ENCODE measurements at places on chromosomes 3 and 15. TPM values are rescaled to one million over a fixed set of nuclear protein-coding genes. Genes with fewer than 3 reads are reported as not detected.

DNA sequence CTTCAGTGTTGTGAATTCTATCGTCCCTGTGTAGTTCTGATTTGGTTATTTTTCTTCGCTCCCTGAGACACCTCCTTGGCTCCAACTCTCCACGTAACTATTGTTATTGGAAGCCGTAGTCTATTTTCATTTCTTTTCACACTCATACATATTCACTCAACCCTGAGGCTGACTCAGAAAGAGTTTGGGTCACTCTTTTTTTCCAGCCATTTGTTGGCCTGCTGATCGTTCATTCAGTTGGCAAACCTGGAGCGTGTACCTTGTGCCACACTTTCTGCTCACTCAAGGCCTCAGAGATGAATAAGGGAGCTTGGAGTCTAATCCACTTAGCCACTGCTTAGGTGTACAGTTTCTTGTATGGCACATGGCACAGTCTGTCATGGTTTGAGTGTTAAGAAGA is 22.4 kb downstream of the GYG1 start:
- H3K4me1 ChIP-seq: peaks cover 2% of the 10 kb centered on the region
- no peak overlapping the region for H3K4me3 ChIP-seq
- DNase-seq: no peak
- no peak overlapping the region for H3K27ac ChIP-seq

DNA sequence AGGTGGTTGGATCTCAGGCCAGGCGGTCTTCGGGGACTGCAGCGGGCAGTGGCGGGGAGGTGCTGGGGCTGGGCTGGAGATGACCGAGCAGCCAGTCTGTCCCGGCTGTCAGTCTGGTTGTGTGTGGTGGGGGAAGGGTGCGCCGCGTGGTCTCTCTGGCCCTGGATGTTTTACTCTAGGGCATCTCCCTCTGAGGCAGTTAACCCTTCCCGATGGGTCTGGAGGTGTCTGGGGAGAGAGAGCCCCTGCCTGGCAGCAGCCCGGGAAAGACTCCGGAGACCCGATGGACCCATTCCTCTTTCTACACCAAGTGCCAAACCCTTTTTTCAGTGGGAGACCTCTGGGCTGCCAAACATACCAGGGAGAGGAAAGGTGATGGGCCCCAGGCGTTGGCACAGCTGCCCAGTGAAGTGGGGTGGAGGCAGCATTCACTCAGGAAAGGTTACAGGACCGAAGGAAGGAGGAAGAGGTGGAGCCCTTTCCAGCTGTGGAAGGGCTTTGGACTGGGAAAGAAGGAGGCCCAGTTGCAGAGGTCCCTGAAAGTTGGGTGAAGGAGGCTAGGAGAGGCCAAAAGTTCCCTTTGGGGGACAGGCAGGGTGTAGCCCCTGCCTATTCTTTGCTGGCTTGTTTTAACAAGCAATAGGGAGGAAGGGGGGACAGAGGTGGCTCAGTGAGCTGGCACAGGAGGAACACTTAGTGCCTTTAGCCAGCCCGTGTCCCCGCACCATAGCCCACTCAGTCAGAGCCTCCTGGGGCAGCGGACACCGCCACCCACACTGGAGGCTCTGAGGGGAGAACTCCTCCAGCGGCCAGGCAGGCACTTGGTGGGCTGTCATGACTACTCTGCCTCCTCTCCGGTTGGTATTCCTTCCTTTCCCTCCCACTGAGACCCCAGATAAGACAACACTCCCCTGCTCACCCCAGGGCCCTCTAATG is 2.7 kb upstream of the BAHD1 start:
- no peak overlapping the region for H3K4me3 ChIP-seq
- DNase-seq: no peak
- H3K27me3 ChIP-seq: peaks cover 50% of the 10 kb centered on the region
- no peaks in the 10 kb centered on the region for H3K36me3 ChIP-seq
- no peak overlapping the region for H3K27ac ChIP-seq

- H3K4me1 ChIP-seq: no peaks in the 10 kb centered on the region
- H3K36me3 ChIP-seq: no peaks in the 10 kb centered on the region
- H3K27ac ChIP-seq: no peak overlapping the region
- H3K27me3 ChIP-seq: no peaks in the 10 kb centered on the region
- no peak overlapping the region for H3K4me3 ChIP-seq
- DNase-seq: no peak
Observed at GRCh38 chr3:53566461-53567145, 72.2 kb downstream of the CACNA1D start.

DNA sequence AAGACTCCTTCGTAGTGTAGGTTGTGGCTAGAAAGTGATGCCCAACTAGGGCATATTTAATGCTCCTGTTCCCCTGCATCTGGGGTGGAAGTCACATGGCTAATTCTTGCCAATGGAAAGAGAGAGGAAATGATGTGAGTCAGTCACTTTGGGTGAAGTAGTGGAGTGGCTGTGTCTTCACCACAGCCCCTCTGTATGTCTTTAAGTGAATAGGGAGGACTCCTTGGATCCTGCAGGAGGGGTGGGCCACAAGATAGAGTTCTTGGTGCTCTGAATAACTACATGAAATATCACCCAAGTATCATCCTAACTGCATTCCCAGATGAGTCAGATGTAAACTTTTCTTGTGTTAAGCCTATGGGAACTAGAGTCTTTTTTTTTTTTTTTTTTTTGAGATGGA is 17.8 kb upstream of the MB21D2 start:
- H3K4me1 ChIP-seq: no peaks in the 10 kb centered on the region
- no peaks in the 10 kb centered on the region for H3K36me3 ChIP-seq
- no peak for DNase-seq
- H3K27ac ChIP-seq: no peak overlapping the region
- H3K4me3 ChIP-seq: no peak overlapping the region
- no peaks in the 10 kb centered on the region for H3K27me3 ChIP-seq

DNA sequence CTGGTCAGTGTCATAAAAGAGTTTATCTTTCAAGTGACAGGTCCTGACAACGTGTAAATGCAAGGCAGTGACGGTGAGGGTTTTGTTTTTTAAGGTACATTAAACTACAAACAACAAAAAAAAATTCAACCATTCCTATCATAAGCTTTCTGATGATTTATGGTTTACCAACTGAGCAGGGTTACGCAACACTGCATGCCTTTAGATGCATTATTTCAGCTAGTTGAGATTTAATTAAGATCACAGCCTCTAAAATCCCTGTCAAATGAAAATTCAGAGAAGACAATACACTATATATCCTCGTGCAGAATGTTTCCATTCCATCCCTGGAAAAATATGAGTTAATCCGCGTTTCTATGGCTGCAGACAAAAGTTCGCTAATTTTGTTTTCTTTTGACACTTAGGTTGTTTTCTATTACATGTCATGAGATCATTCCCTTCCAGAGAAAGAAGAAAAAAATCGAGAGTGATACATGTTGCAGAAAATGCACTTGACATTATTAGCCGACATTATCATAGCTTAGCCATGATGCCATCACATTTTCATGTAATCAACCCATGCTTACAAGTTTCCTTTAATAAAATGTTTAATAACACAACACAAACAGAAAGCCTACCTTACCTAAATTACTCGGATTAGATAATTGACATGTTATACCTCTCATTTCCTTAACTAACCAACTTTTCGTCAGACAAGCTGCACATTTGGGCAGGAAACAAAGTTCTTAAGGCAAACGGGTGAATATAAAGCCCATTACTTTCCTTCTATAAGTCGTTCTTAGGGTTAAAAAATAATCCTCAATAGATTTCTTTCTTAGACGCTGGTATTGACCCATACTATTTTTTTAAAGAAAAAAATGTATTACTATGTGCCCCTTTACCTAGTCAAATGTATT is 521.2 kb downstream of the FOXP1 start:
- H3K27me3 ChIP-seq: no peaks in the 10 kb centered on the region
- no peak for DNase-seq
- H3K36me3 ChIP-seq: no peaks in the 10 kb centered on the region

DNA sequence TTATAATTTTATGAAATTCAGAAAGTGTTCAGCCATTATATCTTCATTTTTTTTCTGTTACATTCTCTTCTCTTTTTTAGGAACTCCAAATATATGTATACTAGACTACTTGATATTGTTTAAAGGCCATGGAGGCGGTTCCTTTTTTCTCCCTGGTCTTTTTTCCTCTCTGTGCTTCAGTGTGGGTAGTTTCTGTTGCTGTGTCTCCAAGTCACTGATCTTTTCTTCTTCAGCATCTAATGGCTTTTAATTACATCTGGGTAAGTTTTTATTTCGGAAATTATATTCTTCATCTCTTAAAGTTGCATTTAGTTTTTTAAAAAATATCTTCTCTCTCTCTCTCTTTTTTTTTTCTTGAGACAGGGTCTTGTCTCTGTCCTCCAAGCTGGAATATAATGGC is 8.9 kb downstream of the PIGX start:
- DNase-seq: no peak
- peaks cover 29% of the 10 kb centered on the region for H3K36me3 ChIP-seq
- H3K27me3 ChIP-seq: no peaks in the 10 kb centered on the region
- no peaks in the 10 kb centered on the region for H3K4me1 ChIP-seq
- H3K4me3 ChIP-seq: no peak overlapping the region

- H3K4me1 ChIP-seq: peaks cover 13% of the 10 kb centered on the region
- H3K27me3 ChIP-seq: no peaks in the 10 kb centered on the region
- DNase-seq: no peak
- H3K4me3 ChIP-seq: peak overlapping the region; percentile 92
- H3K27ac ChIP-seq: peak overlapping the region; percentile 98
Observed at GRCh38 chr3:129440618-129441190, 680 bp downstream of the IFT122 start.

GRCh38 chr3:176055836-176056235 is 1141.4 kb downstream of the TBL1XR1 start:
- H3K36me3 ChIP-seq: no peaks in the 10 kb centered on the region
- no peak overlapping the region for H3K4me3 ChIP-seq
- no peaks in the 10 kb centered on the region for H3K4me1 ChIP-seq
- no peaks in the 10 kb centered on the region for H3K27me3 ChIP-seq

DNA sequence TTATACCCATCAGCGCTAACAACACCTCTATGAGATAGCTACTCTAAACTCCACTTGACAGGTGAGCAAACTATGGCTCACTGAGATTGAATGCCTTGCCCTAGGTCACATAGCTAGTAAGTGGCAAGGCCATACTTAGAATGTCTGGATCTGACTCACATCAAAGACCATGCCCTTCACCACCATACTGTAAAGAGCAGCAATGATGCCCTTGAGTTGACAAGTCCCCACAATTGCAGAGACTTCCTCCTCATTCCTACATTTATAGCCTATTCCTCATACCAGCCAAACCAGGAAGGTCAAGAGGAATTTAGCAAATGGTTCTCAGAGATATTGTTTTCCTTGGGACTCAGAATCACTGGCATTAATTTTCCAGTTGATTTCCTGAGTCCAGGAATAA is 157.8 kb upstream of the SNTN start:
- H3K36me3 ChIP-seq: no peaks in the 10 kb centered on the region
- H3K27me3 ChIP-seq: no peaks in the 10 kb centered on the region
- no peak overlapping the region for H3K27ac ChIP-seq
- no peaks in the 10 kb centered on the region for H3K4me1 ChIP-seq

DNA sequence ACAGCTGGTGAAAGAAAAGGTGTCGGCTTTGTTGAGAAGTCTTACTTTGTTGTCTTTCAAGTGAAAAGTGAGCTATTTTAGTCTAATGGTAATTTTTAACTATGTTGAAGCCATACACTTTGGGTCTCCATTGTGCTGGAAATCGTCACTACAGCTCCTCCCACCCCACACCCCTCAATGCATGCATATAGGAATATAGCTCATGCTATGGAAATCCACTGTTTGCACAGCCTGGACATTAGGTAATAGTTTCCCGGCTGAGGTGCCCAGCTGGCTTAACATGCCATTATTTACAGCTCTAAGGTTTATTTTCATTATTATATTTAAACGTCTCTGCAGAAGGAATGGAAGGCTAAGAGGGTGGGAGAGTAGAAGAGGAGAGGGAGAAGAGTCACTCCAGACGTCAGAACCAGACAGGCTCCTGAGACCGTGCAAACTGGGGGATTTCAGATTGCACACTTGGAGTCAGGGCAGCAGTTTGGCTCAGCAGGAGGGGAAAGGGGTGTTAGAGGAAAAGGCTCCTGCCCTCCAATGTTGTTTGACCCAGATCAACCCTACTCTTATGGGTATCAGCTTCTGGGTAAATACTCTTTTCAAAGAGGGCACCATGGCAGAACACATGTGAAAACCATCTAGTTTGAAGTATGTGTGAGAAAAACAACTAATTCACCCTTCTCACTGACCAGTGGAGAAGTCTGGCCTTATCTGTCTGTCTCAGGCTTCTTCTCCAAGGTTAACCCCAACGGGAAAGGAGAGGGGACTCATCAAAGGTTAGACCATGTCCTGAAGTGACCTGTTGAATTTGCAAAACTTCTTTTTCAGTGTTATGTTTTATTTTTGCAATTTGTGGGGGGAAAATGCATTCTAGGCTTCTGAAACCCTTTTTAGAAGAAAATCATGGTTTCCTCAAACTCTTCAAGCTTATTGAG is 218.7 kb upstream of the CTDSPL start:
- no peak for DNase-seq
- H3K27ac ChIP-seq: no peak overlapping the region
- H3K4me3 ChIP-seq: no peak overlapping the region
- H3K27me3 ChIP-seq: no peaks in the 10 kb centered on the region

DNA sequence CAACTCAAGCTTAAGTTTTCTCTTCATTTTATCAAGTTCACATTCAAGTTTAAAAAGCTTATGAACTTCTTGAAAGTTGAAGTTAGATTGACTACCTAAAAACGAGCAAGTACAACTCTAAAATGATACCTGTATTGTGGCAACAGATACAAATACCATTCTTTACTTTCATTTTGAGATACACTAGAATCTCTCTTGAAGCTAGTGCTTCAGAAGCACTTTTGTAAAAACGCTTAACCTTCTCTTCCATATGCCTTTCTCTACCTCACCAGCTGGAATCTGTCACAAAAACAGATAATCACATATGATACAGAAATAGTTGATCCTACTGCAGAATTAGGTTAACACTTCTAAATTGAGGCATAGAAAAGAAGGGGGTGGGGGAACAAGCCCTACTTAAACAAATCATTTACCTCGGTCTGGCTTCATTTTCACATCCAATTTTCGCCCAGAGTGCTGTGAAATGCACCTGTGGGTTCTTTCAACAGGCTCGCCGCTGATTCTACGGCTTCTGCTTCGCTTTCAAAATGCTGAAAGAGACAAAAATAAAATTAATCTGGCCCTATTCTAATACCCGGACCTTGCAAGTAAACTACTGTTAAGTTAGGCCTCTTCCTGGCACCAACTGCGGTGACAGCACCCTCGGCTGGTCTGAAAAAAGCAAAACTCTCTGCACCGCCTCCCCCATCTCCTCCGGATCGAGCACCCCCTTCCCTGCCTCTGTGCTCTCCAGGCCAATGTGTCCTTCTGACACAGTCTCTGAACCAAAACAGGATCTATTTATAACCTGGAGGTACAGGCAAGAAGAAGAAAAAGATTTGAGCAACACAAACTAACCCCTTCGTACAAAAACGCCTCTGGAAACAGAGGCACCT is 1.4 kb downstream of the ATOSA start:
- peak overlapping the region; percentile 95 for H3K27ac ChIP-seq
- DNase-seq: peak; percentile 58
- H3K4me3 ChIP-seq: peak overlapping the region; percentile 87
- H3K36me3 ChIP-seq: peaks cover 22% of the 10 kb centered on the region
- no peaks in the 10 kb centered on the region for H3K27me3 ChIP-seq
- H3K4me1 ChIP-seq: peaks cover 6% of the 10 kb centered on the region

GRCh38 chr3:160448845-160449635 is 546 bp downstream of the TRIM59 start:
- H3K27ac ChIP-seq: peak overlapping the region; percentile 96
- peaks cover 19% of the 10 kb centered on the region for H3K36me3 ChIP-seq
- peaks cover 16% of the 10 kb centered on the region for H3K4me1 ChIP-seq

The THSD4 gene
- 2.2 TPM for total RNA-seq

The SUSD5 gene
- total RNA-seq: 0.14 TPM

The LYZL4 gene
- 0.14 TPM for total RNA-seq

The C2CD4A gene
- total RNA-seq: 0.66 TPM

The BRK1 gene
- 124 TPM for total RNA-seq

The IL17RC gene
- 5.7 TPM for total RNA-seq
